ENCODE measurements at places on chromosomes 2 and 18.

DNA sequence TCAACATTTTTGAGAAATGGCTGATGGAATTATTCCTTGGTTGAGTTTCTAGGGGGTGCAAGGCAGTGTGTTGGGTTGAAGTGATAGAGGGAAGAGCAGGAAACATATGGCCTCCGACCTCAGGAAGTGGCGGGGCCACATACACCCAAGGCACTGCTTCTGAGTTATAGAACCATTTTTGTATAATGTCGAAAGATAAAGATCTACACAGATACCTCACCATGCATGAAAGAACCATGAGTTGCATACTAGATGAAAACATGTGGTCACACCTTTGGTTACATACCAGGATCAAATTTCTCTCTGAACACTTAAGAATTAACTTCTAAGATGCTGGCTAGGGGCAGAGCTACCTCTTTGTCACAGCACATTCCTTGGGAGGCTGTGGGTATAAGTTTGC, 23.2 kb downstream of the LAMA3 start:
- no peak for DNase-seq

- no peak for DNase-seq
Observed at GRCh38 chr2:206324869-206325268, 50.4 kb downstream of the ZDBF2 start.

DNA sequence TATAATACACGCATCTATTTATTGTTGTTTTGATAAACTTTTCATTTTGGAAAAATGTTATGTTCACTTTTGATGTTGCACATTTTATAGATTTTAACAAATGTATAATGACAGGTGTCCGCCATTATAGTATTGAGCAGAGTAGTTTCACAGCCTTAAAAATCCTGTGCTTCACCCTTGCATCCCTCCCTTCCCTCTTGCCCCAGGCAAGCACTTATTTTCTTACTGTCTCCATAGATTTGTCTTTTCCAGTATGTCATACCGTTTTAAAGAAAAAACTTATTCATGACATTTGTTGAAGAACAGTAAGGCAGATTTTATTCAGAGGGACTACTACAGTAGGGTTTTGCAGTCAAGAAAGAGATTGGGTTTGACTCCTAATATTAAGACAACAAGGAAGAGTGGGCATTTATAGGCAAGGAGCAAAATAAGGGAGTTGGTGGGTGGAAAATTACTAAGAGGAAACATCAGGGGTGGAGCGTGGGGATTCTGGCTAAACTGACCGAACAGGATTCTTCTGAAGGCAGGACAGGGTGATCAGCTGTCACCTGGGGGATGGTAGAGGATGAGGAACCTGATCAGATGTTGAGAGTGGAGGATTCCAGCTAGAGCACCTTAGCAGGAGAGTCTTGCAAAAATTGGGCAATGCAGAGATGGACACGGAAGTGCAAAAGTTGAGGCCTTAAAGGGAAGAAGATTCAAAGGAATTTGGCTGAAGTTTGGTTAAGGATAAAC, 108.8 kb downstream of the NCK2 start:
- DNase-seq = no peak

DNA sequence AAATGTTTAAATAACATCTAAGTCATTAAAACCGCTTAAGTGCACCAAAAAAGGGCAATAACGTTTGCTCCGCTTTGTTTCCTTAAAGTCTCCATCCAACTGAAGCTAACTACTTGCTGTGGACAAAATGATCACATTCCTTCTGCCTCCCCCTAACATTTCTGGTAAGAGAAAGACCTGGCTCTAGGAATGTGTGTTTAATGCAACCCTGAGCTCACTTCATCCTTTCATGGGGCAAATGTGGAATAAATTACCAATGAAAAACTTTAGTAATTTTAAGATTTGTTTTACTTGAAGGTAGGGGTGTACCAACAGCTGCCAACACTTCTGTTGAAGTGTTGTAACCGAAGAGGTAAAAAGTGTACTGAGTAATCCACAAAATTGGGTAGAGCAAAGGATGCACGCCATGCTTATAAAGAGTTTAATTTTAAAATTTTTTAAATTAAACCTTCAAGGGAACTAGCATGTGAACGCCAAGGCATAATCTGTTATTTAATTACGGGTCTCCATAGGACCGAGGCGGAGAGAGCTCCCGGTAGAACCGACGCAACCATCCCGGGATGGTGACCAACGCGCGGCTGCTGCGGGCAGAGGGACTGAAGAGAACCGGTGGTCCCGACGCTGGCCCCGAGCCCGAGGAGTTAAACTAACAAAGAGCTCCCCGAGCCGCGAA, 1.1 kb downstream of the HNRNPLL start:
- DNase-seq = no peak

- no peak for DNase-seq
Observed at GRCh38 chr2:201363857-201364560, 6.9 kb upstream of the FLACC1 start.

GRCh38 chr18:26453386-26453901, 94.9 kb downstream of the KCTD1 start:
- DNase-seq = no peak

GRCh38 chr18:3898861-3899613, 449.1 kb downstream of the TGIF1 start:
- no peak for DNase-seq

DNA sequence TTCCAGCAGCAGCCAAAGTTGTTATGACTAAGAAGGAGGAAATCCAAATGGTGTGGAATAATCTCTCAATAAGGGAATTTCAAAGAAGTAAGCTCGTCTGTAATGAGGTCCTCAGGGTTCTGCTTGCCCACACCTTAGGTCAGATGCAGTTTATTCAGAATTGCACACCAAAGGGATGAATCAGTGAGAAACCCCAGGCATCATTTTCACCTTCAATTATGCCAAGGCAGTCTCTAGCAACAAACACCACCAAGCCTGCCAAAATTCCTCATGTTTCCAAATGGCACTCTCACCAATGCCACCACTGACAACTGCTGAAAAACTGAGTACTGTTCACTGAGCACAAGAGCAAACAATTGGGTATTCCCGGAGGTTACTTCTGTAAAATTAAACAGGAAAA, 43.6 kb downstream of the KCNG3 start:
- DNase-seq = no peak

DNA sequence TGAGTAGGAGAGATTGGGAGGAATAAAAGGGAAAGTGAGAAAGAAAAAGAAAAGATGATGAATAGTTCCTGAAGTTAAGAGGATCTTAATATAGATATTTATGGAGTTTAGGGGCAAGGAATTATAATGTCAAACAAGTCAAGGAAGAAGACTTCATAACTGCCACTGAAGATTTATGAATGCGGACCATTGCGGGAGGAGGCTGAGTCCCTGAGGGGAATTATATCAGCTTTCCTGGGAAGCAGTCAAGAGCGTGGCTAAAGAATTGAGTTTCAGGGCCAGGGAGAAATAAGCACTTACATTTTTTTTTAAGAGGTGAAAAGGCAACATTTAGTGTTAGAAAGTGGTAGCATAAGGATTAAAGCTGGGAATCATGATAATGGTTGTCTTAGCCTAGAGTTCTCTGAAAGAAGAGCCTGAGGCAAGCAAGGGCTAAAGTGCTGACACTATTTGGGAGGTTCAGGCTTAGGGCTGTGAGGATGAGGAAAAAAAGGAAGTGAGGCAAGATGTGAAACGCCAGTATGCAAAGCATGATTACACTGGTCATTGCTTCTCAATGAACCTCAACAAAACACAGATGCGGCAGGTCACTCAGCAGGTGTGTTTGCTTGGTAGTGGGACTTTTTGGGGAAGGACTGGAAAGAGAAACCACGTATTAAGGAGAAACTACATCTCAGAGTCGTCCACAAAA, 217.1 kb downstream of the SLC4A3 start:
- no peak for DNase-seq

DNA sequence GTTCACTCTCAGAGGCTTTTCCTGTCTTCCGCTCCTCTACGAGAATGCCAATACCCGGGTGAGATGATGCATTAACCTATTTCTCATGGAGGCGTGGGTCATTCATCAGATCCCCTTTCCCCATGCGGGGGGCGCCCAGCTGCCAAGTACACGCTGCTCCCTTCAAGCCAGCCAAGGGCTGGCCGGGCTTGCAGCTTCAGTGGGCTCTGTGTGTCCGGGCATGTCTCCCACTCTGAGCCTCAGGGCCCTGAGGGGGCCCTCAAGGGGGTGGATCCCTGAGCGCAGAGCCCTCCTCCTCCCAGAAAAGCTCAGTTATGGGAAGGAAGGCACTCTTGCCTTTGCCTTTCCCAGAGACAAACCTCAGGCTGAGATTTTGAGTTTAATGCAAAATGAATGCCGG, 431.8 kb upstream of the MYT1L start:
- DNase-seq = no peak
